ENCODE measurements at places on chromosomes 5 and 9.

DNA sequence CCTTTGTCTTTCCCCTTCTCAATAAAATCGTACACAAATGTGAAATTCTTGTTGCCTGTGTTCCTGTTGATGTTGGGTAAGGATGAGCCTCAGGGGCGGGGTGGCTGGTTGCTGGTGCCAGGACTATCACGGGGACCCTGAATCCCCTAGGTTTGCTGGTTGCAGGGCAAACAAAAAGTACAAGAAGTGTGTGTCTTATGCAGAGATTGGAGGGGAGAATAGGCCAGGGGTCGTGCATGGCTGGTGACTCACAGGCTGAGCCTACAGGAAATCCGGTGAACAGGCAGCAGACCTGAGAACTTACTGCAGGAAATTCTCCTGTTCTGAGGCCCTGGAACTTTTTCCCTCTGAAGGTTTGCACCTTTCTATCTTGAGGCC is 5.5 kb downstream of the ANXA2R start:
- DNase-seq, result no peak

- no peak for DNase-seq
Measured at GRCh38 chr5:75044406-75044805, 8.0 kb downstream of the GCNT4 start.

- DNase-seq, result no peak
Measured at GRCh38 chr5:128538250-128539037, 399 bp upstream of the FBN2 start.

DNA sequence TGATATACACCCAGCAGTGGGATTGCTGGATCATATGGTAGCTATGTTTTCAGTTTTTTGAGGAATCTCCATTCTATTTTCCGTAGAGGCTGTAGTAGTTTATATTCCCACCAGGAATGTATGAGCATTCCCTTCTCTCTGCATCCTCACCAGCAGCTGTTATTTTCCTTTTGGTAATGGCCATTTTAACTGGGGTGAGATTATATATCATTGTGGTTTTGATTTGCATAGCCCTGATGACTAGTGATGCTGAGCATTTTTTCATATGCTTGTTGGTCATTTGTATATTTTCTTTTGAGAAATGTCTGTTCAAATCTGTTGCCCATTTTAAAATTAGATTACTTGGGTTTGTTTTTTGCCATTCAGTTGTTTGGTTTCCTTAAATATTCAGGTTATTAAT is 11.2 kb upstream of the PPIC start:
- no peak for DNase-seq

DNA sequence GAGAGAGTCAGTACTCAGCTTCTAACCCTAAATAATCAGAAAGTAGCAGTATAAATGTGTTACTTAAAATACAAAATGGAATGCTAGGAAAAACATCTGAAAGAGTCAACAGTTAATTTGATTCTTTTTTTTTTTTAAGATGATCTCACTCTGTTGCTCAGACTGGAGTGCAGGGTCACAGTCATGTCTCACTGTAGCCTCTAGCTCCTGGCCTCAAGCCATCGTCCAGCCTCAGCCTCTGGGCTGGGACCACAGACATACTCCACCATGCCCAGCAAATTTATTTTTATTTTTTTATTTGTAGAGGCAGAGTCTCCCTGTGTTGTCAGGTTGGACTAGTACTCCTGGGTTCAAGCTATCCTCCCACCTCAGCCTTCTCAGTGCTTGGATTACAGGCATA is 424.9 kb downstream of the IRX2 start:
- DNase-seq, result no peak

DNA sequence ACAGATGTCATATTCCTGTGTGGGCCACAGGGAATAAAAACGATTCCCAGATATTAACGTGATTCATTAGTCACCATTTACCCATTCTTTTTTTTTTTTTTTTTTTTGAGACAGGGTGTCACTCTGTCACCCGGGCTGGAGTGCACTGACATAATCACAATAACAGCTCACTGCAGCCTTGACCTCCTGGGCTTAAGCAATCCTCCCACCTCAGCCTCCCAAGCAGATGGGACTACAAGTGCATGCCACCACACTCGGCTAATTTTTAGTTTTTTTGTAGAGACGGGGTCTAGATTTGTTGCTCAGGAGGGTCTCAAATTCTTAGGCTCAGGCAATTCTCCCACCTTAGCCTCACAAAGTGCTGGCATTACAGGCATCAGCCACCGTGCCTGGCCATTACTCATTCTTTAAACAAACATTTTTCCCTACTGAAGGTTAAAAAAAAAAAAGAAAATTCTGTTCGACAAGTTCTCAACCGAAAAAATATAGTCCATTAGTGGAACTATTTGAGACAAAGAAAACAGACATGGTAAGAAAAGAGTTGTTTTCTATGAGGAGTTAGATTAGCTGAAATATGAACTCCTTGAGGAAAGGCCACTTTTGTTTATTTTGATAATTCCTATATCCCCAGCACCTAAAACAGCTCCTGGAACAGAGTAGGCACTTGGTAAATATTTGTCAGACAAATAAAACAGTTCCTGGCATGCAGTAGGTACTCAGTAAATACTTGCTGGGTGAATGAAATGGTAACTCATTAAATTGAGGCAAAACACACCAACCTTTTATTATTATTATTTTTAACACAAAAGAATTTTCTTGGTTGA is 32.1 kb upstream of the PDCL start:
- DNase-seq, result no peak

- DNase-seq, result no peak
Measured at GRCh38 chr5:111829701-111830100, 72.7 kb upstream of the NREP start.

DNA sequence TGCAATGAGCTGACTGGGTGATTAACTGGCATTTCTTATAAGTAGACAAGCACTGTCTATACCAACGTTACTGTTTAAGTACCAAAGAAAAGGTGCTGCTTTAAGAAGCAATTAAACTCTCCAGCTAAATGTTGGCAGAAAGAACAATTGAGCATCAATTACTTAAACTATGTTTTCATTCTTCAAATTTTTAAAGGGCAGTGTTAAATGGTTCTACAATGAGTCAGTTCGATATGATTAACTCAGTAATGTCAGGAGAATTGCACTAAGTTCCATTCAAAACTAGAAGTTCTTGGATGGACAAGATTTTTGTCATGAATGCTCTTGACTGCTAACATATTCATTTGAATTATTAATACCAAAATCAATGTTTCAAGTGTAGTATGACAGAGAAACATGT is 593.7 kb downstream of the DNAH5 start:
- DNase-seq, result no peak

- no peak for DNase-seq
Measured at GRCh38 chr9:108162664-108163063, 673.1 kb upstream of the KLF4 start.

GRCh38 chr5:59503220-59503619 is 390.3 kb downstream of the PDE4D start:
- no peak for DNase-seq

DNA sequence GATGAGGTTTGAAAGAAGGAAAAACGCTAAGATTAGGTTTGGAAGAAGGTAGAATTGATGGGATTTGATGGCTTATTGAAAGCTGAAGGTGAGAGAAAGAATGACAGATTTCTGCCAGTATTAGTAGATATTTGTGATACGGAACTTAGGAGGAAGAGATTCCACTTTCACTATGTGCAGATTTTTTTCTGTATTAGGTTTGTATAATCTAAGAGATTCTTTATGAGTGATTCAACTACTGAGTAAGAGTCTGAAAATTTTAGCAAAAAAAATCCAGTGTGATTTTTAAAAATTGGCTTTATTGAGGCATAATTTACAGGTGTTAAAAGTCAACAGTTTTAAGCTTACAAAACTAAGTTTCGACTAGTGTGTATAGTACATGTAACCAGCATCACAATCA is 54.1 kb downstream of the AP3S1 start:
- DNase-seq, result no peak

GRCh38 chr9:97993000-97993399 is 9.9 kb downstream of the ANP32B start:
- DNase-seq, result no peak

- DNase-seq, result peak; percentile 8
Measured at GRCh38 chr5:133688391-133688790, 76.0 kb upstream of the FSTL4 start.

DNA sequence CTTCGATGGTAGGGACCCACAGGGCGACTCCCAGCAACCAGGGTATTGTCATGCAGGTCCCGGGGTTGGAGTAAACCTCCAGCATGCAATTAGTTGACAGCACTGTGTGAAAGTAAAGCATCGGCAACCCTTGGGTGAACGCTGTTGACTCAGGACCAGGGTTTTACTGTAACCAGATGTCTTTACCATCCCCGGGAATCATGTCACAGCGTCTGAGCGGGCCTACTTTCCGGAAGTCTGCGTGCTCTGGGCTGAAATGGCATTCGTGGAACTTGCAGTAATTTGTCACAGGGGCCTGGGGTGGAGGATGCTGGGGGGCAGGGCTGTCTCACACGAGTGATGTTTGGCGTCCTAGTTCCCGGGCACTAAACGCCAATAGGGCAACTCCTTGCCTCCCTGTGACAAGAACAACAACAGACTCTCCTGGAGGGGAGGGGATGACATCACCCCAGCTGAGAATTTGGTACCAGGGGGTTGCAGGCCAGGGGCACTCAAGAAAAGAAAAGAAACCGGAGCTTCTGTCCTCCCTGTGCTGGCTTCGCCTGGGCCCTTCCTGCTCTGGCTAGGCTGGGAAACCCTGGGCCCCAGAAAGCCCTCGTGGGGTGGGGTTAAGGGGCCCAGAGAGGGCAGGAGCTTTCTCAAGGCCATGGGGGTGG is 10.1 kb upstream of the UBAC1 start:
- no peak for DNase-seq

- DNase-seq, result no peak
Measured at GRCh38 chr5:59236448-59236847, 653.6 kb downstream of the RAB3C start.

DNA sequence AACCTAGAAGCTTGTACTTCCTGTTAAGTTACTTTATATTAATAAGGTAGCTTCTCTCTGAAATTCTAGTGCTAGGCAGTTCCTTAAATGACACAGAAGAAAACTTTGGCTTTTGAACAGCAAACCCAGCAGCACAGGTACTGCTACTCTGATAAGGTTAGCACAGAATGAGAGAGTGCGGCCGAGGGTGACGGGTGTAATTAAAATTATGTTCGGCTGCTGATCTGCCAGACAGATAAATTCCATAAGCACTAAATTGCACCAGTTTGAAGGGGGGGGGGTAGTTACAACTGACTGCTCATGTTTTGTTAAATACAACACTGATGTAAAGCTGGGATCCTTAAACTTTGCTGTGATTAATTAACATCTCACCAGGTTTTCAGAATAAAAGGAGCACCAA is 475.1 kb downstream of the SPOCK1 start:
- no peak for DNase-seq

DNA sequence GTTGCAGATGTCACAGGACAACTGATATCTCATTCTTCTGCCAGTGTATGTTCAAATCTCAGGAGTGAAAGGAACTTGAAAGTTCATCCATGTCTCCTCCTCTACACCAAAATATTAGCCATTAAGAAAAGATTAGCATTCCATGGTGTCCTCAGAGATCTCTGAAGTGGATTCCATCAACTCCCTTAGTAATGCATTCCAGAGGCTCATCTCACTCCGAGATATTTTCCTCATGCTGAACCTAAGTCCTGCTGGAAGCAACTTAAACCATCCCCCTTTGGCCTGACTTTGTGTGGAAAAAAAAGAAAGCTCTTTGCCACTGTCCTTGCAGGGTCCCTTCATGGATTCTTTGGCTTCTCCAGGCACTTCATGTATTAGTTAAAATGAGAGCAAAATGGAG is 155.7 kb upstream of the ZNF462 start:
- no peak for DNase-seq

- no peak for DNase-seq
Measured at GRCh38 chr5:32150366-32150765, 23.8 kb downstream of the GOLPH3 start.

GRCh38 chr5:144092508-144092907 is 78.0 kb downstream of the YIPF5 start:
- DNase-seq, result no peak

DNA sequence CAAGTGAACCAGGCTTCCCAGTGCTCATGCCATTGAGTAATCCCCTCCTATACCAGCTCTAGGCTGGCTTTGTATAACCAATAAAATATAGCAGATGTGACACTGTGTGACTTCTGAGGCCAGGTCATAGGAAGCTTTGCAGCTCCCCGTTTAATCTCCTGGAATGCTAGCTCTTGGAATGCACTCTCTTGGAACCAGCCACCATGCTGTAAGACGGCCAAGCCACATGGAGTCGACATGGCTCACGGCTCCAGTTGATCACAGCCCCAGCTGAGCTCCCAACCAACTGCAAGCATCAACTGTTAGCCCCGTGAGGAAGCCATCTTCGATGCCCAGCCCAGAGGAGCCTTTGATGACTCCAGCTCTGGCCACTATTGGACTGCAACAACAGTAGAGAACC is 74.5 kb downstream of the SH3TC2 start:
- DNase-seq, result no peak

DNA sequence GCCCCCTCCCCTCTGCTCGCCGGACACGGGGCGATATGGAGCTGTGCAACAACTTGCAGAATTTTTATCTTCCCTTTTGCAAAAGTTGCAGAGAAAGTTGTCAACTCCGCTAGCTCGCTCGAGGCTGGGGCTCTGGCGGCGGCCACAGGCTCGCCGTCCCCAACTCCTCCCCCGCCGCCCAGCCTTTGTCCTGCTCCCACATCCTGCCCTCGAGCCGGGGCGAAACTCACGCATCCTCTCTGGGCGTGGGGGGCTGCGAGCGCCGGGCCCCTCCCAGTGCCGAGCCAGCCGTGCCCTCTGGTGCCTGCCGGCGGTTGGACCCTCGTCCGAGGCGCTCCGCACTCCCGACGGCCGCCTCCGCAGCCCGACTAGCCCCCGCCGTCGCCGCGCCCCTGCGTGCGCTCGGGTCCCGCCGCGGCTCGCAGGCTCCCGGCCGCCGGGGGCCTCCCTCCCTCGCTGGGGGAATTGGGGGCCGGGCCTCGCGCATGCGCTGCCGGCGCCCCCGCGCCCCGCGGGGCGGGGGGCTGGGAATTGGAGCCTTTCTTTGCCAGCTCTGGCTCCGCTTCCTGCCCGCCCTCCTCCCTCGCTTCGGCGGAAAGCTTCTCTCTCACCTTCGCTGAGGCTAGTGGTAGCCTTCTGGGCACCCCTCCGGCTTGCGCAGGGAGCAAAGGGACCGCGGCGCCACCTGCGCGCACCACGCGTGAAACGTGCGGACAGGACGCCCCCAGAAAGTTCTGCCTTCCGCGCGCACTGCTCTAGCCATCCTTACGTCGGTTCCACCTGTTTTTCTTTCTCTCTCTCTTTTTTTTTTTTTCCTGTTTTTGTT is at the start of gene CCNJL:
Gene CCNJL, minus strand, starts transcription at position 431 of the 826 bp plus-strand sequence. CDS start 641 bp downstream, outside the sequence.
- DNase-seq, result no peak

Measured in GM12864 (cell line).